Mesenchymal stem cell (in vitro differentiated cells and primary cell): ENCODE measurements at places on chromosomes 11 and 22.

DNA sequence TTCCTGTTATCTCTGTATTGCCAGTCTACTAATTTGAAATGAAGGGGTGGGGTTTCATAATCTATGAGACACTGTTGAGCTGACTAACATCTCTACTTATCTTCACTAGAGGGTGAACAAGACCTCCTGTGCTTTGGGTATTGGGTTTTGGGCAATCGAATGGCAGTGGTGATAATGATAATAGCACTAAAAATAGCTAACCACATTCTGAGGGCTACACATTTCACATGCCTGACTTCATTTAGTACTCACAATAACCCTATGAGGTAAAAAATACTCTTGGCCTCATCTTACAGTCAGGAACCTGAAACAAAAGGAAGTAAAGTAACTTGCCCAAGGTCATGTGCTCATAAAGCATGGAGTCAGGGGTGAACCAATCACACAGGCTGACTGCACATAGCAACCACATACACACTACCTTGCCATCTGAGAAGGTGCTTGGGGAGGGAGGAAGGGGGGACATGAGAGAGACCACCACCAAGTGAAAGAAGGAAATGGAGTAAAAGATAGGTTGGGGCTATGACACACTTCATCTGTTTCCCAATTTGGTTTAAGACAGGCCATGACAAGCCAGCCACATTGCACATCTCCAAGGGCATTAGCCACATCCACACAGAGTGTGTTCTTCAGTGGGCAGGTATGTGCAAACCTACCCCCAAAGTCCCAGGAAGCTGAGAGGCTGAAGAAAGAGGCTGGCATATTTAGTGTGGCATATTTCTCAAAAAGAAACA, 387.6 kb upstream of the DDI1 start:
- peak; percentile 19 for DNase-seq

DNA sequence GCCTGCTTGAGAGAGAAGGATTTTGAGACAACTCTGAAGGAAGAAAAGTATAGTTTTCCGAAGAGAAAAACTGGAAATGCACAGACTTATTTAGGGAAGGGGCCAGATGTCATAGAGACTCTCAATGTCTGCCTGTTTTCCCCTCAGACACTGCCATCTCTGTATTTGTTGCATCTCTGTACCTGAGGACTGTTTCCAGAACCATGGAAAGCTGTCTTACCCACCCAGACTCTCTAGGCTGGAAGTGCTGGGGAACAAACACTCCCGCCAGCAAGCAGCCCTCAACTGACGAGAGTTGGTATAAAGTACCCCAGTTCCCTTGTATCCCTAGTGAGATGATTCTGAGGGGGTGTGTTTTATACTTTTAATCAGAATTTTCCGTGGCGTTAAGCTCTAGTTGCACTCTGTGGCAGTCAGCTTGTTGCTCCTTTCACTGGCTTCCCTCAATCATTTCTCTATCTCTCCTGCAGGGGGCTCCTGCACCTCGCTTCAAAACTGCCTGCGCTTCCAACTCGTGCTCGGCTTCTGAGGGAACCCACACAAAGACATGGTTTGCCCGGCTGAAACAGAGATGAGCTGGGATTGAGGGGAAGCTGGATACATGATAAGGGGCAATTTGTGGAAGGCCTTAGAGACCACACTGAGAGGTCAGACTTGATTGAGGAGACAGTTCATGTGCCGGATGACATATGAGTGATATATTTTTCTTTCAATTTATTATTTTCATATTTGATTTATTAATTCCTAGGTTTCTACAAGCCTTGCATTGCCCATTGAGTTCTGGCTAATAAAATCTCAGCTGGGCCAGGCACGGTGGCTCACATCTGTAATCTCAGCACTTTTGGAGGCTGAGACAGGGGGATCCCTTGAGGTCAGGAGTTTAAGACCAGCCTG, 36.9 kb upstream of the CLPB start:
- peak; percentile 79 for DNase-seq

DNA sequence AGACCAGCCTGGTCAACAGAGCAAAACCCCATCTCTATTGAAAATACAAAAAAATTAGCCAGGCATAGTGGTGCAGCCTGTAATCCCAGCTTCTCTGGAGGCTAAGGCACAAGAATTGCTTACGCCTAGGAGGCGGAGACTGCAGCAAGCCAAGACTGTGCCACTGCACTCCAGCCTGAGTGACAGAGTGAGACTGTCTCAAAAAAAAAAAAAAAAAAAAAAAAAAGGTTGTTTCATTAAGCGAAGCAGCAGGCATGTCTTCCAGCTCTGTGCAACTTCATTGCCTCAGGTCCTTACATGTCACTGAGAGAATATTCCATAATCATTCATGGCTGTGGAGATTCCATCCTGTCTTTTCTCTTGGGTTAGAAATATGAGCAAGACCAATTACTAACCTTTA, 16.9 kb downstream of the GAB2 start:
- no peak for DNase-seq

DNA sequence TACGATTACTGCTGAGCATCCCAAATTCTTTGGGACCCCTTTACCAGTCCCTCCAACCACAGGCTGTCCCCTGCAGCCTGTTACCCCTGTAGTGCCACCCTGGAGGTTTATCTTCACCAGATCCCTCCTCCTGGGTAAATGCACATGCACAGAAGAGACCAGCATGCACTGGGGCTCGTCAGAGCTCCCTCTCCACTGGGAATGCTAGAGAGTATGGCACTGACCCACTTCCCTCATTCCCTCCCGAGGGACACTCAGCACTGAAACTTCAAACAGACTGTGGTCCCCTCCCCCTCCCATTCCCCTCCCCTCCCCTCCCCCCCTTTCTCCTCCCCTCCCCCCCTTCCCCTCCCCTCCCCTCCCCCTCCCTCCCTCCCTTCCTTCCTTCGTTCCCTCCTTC, 49.1 kb downstream of the C11orf91 start:
- DNase-seq = no peak

DNA sequence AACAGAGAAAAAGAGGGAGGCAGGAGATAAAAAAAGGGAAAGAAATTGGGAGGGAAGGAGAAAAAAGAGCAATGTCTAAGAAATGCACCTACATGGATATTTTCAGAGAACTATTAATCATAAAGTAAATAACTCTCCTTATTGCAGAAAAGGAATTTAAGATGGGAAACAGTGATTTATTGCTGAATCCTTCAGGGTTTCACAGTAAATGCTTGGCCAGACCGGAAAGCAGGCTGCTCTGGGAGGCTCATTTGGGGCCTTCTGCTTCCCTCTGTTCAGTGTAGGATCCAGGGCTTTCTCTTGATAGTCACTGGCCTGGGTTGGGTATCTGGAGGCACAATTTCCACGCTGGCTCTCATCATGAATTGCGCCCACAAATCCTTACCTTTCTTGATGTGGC, 324.3 kb upstream of the SORL1-AS1 start:
- no peak for DNase-seq

DNA sequence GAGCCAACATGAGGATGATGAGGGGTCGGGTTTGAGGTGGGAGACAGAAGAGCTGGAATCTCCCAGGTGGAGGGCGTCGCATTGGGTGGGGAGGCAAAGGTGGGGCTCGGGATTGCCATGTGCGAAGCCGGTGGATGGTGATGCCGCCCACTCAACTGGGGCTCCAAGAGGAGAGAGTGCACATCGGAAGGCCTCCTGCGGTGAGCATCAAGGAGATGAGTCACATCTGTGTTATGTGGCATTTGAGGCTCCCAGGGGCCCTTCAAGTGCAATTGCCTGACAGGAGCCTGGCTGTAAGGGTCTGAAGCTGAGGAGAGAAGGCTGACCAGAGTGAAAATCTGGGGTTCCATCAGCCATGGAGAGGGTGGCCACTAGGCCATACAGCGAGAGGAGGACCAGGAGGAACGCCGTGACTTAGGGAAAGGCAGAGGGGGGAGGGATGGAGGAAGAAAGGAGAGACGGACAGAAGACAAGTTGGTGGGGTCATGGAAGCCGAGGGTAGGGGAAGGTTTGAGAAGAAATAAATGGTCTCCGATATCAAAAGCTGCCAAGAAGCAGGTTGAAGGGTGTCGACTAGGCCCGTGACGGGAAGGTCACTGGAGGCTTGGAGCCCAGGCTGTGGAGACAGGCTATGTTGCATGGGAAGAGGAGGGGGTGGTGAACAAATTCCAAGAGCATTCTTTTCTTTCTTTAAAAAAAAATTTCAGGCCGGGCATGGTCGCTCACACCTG, 21.3 kb downstream of the RASD2 start:
- DNase-seq = peak; percentile 81

GRCh38 chr11:61911128-61911700, 6.2 kb downstream of the RAB3IL1 start:
- no peak for DNase-seq

DNA sequence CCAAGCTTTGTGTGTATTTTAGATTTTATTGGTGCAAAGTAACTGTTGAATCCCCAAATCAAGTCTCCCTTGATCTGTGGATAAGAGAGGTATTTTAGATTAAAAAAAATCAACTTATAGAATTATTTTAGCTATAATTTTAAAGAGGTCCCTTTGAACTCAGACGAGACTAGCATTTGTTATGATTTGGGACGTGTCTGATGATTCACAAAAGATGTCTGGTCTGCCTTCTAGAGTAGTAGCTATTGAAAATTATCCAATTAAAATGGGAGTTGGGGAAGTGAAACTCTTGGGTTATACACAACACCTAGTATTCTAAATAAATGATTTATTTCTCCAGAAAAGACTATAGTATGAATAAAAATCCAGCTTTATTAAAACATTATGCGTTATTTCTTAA, 227.9 kb upstream of the GRIA4 start:
- DNase-seq = peak; percentile 4

GRCh38 chr11:32469791-32470190, 34.5 kb upstream of the WT1 start:
- DNase-seq = no peak

DNA sequence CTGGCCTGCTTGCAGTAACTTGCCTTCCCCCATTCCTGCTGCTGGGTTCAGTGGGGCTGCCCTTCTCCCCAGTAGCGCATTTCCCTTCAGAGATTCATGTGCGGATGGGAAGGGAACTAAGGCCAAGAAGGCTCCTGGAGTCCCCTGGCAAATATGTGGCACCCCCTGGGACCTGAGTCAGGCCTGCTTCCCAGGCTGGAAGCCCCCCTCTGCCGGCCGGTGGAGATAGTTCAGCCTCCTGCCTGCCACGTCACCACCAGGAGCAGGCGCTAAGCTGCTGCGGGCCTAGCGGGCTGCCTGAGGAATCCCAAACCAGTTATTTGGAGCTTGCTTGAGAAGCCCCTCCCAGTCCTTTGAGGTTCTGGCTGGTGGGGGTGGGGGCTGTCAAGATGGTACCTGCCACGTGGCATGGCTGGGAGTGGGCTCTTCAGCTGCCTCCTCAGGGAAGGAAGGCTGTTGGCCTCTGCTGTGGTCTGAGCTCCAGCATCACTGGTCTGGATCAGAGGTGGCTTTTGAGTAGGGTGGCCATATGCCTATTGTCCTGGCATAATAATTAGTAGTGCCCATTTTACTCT, 2.0 kb downstream of the SERPINH1 start:
- peak; percentile 90 for DNase-seq

- DNase-seq = no peak
Observed at GRCh38 chr11:75631086-75631730, 37.6 kb downstream of the MAP6 start.

GRCh38 chr11:69371731-69372588, 78.0 kb downstream of the MYEOV start:
- DNase-seq = no peak

DNA sequence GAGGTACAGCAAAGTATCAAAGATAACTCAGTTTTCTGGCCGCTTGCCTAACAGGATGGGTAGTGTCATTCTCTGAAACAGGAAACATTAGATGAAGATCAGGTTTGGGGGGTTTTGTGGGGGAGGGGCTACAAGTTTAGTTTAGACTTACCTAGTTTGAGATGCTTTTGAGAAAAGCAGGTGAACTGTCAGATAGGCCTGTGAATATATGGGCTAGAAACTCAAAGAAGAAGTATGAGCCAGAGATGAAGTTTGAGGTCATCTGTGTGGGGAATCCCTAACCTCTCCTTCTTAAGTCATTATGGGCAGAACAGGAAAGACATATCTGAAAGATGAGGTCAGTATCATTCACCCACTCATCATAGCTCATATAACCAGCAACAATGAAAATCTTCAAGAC, 11.9 kb downstream of the HOATZ start:
- peak; percentile 67 for DNase-seq

GRCh38 chr11:125140233-125140632, 24.3 kb upstream of the PKNOX2 start:
- no peak for DNase-seq

GRCh38 chr22:50571264-50572175, 6.7 kb downstream of the CPT1B start:
- DNase-seq = no peak

DNA sequence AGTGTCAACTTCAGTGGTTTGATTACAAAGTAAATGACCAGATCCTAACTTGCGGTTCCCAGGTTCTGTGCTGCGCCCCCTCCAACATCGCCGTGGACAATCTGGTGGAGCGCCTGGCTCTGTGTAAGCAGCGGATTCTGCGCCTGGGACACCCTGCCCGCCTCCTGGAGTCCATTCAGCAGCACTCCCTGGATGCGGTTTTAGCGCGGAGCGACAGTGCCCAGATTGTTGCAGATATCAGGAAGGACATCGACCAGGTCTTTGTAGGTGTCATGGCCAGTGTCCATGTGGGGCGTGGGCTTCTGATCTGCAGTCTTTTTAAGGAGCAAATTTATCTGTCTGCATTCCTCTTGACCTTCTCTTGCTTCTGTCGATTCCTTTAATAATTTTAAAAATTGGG, 11.1 kb downstream of the IGHMBP2 start:
- DNase-seq = no peak

DNA sequence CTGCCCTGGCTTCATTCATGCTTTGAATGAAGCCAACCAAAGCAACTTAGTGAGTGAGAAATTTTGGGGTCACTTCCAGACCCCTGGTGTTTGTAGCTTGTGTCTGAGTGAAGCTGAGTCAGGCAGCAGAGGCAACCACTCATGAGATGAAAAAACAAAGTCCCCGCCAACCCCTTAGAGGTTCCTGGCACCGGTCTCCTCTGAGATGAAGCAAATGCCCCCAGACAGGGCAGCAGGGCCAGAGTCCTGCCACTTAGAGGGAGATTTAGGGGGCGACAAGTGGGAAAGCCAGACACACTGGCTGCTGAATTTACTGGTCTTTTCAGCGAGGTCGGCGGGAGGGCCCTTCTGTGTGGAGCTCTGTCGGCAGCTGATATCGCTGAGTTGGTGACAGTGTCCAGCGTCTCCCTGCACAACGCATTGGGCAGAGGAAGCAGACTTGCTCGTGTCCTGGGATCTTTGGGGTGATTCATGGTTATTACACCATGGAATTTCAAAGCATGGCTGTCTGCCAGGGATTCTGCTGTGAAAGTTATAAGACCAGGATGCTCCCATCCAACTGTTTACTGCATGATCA, 482.6 kb downstream of the MIAT start:
- peak; percentile 94 for DNase-seq

- DNase-seq = no peak
Observed at GRCh38 chr11:76978239-76978638, 56.0 kb upstream of the B3GNT6 start.

- DNase-seq = no peak
Observed at GRCh38 chr11:290621-291231, 1.8 kb downstream of the PGGHG start.

GRCh38 chr22:17268501-17269223, 49.4 kb upstream of the ADA2 start:
- DNase-seq = no peak

- no peak for DNase-seq
Observed at GRCh38 chr22:24433001-24433827, 5.8 kb downstream of the ADORA2A start.

GRCh38 chr11:120290956-120291355, 34.1 kb upstream of the TLCD5 start:
- DNase-seq = no peak
